Karpas-422 (cell line): ENCODE measurements at places on chromosomes 5 and 9. TPM values are rescaled to one million over a fixed set of nuclear protein-coding genes. Genes with fewer than 3 reads are reported as not detected.

DNA sequence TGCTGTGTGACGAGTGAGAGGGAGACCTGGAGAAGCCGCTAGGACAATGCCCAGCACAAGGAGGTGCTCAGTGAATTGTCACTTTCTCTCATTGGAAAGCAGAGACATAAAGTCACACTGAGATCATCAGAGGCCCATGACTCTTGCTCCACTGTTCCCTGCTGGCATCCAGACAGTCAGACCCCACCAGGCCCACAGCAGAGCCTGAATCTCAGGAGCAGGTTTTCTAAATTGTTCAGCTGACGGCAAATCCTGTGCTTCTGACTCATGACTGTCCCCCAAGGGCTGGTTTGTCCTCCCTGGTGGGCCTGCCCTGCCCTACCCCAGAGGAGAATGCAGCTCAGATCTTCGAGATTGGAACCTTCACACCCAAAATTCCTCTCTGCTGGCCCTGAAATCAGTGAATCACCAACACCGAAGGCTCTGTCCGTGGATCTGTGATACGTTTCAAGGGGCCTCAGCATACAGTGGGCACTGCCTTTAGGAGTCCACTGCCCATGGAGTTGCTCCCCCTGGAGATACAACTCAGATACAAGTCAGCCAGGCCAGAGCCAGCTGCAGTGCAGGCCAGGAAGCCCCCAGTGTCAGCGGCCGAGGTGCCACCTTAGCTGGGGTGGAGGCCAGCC lies 2.7 kb downstream of the PTGES start:
- DNase-seq = no peak

- no peak for DNase-seq
Measured at GRCh38 chr5:111463311-111463710, 49.0 kb downstream of the STARD4 start.

DNA sequence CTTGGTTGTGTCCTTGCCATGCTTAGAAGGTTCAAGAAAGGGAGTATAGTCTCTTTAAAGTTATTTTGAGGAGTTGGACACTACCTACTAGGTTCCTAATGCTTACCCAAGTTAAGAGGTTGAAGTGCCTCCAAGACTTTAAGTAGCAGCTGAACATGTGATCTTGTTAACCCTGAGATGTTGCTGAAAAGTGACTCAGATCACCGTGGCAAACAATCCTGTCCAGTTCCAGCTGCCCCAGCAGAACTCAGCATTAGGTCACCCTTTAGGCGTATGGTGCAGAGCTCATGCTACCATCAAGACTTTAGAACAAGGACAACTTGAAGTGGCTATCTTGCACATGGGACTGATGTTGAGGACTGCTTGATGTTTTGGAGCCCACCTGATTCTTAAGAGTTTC lies 22.5 kb downstream of the ZNF462 start:
- DNase-seq = no peak

PFN3 gene
- total RNA-seq = not detected in 2 replicates

DNA sequence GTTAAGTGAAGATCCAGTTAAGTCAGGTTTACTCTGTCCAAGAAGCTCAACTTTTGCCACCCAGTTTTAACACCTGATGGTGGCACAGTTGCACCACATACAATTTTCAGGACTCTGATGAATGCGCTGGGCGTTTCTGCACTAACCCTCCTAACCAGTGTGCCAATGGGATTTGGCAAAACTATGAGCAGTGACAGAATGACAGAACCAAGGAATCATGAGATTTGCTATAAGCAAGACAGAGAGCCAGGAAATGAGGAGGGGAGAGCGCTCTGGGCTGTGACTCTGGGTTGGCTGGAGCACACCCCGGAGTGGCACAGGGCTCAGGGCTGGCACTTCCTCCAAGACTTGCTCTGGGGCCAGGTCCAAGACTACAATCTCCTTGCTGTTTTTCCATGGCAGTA lies 84.1 kb downstream of the SH3PXD2B start:
- no peak for DNase-seq

- DNase-seq = peak; percentile 44
Measured at GRCh38 chr5:17221843-17222636, 4.6 kb downstream of the BASP1 start.

CEP120 gene
- 21.9 and 48.9 TPM in 2 replicates for total RNA-seq

OSMR gene
- total RNA-seq = 0.52 TPM in 1 of 2 replicates, not detected in the other

GRCh38 chr9:92650839-92651621 lies 18.9 kb downstream of the IPPK start:
- DNase-seq = no peak

SPACA9 gene
- total RNA-seq = 4.9 and 13.5 TPM in 2 replicates

DNA sequence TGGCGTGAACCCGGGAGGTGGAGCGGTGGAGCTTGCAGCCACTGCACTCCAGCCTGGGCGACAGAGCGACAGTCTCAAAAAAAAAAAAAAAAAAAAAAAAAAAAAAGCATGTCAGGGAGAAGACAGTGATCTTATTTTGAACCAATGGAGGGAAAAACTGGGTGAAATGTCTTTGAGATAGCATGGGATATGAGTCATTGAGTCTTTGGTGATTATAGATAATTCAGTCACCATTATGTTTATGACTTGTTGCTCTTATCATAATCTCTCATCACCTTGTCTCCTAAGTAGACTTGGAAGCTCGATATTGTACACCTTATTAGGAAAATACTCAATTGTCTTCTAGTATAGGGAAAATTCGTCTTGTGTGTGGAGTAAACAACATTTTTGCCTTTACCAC lies 55.1 kb upstream of the KDM4C start:
- DNase-seq = no peak

GRCh38 chr9:132519033-132519432 lies 63.4 kb upstream of the BARHL1 start:
- no peak for DNase-seq

DNA sequence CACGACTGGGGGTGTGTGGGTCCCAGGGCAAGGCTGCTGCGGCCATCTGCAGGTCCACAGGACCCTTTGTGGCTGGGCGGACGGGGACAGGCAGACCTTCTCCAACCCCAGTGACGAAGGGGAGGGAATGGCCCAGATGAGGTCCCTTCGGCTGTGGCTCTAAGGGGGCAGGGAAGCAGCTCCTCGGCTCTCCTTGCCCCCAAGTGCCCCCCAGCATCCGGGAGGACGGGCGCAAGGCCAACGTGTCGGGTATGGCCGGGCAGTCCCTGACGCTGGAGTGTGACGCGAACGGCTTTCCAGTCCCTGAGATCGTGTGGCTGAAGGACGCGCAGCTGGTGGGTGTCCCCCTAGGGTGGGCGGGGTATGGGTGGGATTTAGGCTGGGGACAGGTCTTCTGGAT lies 82.8 kb downstream of the HMCN2 start:
- DNase-seq = no peak

CDH9 gene
- not detected in 2 replicates for total RNA-seq

GRCh38 chr5:69484891-69485290 lies 7.7 kb upstream of the OCLN start:
- DNase-seq = no peak

- DNase-seq = no peak
Measured at GRCh38 chr5:110506378-110506777, 220.1 kb downstream of the TMEM232 start.

IQGAP2 gene
- not detected in 2 replicates for total RNA-seq

ADCY2 gene
- not detected in 2 replicates for total RNA-seq

GRCh38 chr5:138975098-138975847 lies 100.1 kb upstream of the LRRTM2 start:
- DNase-seq = no peak
